ENCODE measurements at places on chromosomes 13 and 19.

DNA sequence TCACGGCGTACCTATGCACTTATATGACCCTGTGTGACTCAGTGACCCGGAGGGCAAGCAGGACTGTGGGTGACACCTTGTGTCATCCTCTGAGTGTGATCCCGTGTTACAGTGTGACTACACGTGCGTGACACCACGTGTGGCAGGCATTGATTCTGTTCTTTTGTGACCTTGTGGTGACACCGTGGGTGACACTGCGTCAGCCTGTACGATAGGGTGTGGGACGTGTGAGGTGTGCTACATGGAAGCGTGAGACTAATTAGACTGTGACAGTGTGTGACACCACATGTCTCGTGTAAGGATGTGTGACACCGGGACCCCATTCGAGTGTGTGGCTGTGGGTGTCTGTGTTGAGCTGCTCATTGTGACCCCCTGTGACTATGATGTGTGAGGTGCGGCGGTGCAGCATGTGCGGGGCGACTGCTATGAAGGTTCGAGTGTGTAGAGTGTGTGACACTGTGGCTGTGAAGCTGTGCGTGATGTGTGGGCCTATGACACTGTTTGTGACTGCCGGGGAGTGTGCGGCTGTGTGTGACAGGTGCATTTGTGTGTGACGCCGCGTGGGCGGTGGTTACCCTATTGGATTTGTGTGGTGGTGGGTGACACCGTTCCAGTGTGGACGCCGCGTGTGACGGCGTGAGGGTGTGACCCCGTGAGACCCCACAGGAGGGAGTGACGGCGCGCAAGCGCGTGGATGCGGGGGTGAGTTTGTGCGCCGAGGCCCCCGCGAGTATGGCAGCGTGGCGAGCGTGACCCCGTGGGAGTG is 399 bp upstream of the SPTBN4 start:
- no peak for DNase-seq

DNA sequence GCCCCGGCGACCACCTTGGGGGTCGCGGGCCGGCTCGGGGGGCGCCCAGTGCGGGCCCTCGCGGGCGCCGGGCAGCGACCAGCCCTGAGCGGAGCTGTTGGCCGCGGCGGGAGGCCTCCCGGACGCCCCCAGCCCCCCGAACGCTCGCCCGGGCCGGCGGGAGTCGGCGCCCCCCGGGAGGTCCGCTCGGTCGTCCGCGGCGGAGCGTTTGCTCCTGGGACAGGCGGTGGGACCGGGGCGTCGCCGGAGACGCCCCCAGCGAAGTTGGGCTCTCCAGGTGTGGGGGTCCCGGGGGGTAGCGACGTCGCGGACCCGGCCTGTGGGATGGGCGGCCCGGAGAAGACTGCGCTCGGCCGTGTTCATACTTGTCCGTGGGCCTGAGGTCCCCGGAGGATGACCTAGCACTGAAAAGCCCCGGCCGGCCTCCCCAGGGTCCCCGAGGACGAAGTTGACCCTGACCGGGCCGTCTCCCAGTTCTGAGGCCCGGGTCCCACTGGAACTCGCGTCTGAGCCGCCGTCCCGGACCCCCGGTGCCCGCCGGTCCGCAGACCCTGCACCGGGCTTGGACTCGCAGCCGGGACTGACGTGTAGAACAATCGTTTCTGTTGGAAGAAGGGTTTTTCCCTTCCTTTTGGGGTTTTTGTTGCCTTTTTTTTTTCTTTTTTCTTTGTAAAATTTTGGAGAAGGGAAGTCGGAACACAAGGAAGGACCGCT is 729 bp downstream of the STK11 start:
- DNase-seq = no peak

DNA sequence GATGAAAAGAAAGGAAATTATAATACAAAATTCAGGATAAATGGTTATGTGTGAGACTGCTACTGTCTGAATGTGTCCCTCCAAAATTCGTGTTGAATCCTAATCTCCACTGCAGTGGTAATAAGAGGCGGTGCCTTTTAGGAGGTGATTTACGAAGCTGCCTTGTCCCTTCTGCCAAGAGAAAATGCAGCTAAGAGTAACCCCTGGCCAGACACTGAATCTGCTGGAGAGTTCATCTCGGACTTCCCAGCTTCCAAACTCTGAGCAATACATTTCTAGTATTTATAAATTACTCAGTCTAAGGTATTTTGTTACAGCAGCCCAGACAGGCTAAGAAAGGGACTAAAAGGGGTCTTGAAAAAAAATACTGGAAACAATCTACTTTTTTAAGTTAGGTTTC is 152.6 kb downstream of the KLF12 start:
- DNase-seq = no peak

- no peak for DNase-seq
Measured at GRCh38 chr19:21451187-21451586, 54.2 kb upstream of the ZNF429 start.

GRCh38 chr13:97710797-97711196 is 242.7 kb upstream of the IPO5 start:
- DNase-seq = no peak

DNA sequence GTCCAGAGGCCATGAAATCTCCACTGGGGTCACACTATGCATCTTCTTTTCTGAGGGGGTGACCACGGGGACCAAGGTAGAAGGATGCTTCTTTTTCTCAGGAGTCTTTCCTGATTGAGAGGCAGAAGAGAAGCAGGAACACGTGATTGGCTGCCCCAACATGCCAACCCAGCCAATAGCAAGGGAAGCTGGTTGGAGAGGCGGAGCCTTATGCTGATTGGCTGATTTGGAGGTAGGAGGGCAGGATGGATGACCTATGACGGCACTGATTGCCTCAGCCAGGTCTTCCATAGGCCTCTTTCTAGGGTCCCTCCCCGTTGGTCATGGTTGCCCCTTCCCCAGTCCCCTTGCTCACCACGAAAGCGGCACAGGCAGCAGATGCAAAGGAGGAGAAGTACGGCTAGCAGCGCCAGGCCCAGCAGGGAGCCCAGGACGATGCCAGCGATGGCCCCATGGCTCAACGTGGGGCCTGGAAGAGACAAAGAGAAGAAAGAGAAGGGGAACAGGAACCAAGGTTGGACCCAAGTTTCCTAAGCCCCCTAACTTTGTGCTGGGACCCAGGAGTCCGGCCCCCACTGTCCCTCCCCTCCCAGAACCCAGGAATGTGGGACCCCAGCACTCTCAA is 8.0 kb downstream of the VSIG10L start:
- DNase-seq = no peak

GRCh38 chr13:95456815-95457214 is 95.7 kb upstream of the CLDN10 start:
- DNase-seq = no peak

- DNase-seq = no peak
Measured at GRCh38 chr19:3586127-3586626, 899 bp downstream of the GIPC3 start.

GRCh38 chr13:41802684-41803444 is 158.0 kb downstream of the VWA8 start:
- no peak for DNase-seq

- DNase-seq = no peak
Measured at GRCh38 chr19:7705387-7706187, 3.7 kb upstream of the FCER2 start.

DNA sequence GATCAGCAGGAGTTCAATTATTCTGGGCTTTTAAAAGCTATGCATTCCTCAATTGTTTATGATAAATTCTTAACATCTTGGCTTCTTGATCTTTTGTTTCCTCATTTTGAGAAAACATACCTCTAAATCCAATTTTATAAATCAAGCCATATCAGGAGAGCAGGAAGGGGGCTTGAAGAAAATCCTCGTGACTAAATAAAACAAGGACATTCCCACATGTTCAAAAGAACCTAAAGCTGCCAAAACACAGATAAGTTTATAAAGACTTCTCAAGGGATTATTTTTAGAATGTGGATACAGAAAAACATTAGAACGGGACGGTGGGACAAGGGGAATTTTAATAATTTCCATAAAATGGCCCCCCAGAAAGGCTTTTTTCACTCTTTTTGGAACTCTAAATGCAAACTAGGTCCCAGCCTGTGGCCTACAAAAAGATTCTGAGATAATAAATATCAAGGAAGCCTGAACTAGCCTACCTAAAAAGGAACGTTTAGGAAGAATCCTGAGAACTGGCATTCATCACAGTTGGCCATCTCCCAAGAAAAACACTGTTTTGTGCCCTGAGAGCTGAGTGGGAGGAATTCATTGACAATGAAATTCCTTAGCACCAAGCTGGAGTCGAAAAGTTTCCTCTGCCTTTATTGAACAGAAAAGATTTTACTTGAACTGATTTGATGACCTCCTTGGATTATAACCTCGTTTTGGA is 30.1 kb downstream of the ZAR1L start:
- DNase-seq = no peak

- DNase-seq = no peak
Measured at GRCh38 chr13:23418776-23419683, 14.5 kb downstream of the SACS start.

DNA sequence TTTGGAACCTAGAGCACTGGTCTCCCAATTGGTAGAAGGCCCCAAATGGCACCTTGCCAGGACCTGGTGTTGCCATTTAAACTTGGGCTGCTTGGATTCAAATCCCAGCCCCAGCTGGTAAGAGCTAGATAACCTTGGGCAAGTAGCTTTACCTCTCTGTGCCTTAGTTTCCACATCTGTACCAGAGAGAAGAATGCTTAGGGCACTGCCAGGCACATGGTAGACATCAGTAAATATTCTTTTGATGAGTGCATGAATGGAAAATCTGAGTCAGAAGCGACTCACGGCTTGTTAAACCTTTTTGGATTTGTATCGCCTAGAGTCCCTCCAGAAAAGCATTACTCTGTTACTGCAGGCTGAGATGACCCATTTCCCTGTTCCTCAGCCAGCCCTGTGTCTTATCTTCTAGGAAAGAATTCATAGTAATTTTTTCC is 90.9 kb downstream of the SIPA1L3 start:
- DNase-seq = no peak

DNA sequence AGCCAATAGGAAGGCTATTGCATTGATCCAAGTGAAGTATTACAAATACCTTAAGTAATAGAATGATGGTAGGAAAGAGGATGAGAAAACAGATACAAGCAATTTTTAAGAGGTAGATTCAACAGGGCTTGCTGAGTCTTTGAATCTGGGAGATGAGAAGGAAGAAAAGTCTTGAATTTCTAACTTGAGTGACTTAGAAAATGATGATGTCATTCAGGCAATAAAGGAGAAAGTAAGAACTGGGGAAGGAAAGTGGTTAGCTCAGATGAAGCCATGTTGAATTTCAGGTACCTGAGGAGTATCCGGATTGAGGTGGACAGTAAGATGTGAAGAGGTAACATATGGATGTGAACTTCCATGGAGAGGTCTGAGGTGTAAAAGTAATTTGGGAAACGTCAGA is 15.5 kb upstream of the FRY start:
- DNase-seq = no peak

- peak; percentile 97 for DNase-seq
Measured at GRCh38 chr19:48818234-48818820, 7.5 kb upstream of the BCAT2 start.

- peak; percentile 65 for DNase-seq
Measured at GRCh38 chr19:44753932-44754749, 5.6 kb downstream of the BCL3 start.
